Iris pigment epithelial cell (primary cell): ENCODE measurements at places on chromosomes 11 and 22.

DNA sequence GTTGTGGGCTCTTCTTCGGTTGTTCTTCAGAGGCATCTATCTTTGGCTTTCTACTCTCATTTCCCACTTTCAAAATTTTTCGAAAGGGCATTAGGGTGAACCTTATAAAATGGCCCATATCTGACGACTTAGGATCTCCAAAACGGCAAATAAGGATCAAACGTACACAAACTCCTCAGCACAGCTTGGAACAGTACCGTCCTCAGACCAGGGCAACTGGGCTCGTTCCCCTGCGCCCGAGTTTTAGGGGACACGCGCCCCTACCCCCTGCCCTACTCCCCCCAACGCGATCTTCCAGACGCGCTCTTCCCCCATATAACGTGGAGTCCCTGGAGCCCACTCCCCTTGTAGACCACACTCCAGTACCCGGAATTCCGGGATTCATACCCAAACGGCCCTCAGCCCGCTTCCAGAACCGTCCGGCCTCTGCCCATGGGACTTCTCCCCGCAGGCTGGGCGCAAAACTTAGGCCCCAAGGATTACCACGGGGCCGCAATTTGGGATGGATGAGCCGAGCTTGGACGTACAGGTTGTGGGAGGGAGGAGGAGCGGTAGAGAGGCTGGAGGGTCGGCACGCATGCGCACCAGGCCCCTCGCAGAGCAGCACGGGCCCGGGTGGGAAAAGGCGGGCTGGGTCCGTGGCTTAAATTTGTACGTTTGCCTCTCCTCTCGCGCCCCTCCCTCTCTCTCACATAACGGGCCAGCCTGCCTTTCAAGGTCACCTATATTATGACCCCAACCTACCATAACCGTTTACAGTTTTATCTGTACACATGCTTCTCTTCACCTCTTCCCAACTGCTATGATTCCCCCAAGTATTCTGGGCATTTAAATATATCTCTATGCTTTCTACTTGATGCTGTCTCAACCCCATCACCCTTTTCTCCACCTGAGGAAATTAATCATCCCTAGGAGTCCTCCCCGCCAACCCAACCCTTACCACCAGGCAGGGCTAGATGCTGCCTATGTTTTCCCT is 3.4 kb downstream of the CCDC89 start:
- DNase-seq, result peak; percentile 23

DNA sequence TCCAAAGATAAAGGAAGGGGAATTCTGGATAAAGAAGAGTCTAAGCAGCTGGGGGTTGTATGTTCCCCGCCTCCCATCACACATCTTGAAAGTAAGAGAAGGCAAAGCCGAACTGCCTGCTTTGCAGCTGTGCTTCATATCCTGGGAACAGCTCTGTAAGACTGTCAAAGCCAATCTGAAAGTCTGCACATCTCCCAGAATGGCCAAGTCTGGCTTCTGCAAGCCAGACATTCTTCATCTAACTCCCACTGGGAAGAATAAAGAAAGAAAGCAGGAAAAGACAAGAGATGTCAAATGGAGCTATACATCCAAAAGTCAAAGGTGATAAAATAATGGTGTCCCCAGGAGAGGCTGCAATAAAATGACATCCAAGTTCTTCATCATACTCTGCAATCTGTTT is 15.4 kb downstream of the MORC2 start:
- DNase-seq, result no peak

GRCh38 chr22:49016909-49017481 is 810.7 kb downstream of the BRD1 start:
- no peak for DNase-seq

DNA sequence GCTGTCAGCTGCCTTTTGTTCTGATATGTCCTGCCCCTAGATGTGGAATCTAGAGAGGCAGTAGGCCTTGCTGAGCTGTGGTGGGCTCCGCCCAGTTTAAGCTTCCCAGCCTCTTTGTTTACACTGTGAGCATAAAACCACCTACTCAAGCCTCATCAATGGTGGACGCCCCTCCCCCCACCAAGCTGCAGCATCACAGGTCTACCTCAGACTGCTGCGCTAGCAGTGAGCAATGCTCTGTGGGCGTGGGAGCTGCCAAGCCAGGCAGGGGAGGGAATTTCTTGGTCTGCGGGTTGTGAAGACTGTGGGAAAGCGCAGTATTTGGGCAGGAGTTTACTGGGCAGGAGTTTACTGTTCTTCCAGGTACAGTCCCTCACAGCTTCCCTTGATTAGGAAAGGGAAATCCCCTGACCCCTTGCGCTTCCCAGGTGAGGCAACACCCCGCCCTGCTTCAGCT is 98.5 kb downstream of the SMCO4 start:
- peak; percentile 12 for DNase-seq

GRCh38 chr11:926341-926916 is 759 bp downstream of the AP2A2 start:
- peak; percentile 69 for DNase-seq

DNA sequence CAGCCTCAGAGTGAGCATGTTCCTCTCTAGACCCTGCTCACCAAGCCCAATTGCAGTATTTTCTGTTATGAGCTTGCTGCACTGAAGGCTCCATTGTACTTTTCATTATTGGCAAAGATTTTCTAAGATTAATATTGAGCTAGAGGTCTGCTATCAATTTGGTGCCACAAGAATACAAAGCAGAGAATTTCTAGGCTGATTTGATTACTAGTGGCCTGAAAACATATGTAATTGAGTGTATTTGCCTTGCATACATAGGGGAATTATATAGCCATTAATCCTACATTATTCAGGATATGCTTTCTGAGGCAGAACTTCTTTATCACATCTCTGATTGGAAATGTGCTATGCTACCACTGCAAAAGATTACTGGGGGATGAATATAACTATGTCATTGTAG is 322.9 kb upstream of the ZC3H12C start:
- DNase-seq, result no peak

- no peak for DNase-seq
Measured at GRCh38 chr11:135073381-135073780, 661.3 kb upstream of the B3GAT1 start.

- no peak for DNase-seq
Measured at GRCh38 chr11:65398362-65398910, 12.0 kb downstream of the FRMD8 start.

DNA sequence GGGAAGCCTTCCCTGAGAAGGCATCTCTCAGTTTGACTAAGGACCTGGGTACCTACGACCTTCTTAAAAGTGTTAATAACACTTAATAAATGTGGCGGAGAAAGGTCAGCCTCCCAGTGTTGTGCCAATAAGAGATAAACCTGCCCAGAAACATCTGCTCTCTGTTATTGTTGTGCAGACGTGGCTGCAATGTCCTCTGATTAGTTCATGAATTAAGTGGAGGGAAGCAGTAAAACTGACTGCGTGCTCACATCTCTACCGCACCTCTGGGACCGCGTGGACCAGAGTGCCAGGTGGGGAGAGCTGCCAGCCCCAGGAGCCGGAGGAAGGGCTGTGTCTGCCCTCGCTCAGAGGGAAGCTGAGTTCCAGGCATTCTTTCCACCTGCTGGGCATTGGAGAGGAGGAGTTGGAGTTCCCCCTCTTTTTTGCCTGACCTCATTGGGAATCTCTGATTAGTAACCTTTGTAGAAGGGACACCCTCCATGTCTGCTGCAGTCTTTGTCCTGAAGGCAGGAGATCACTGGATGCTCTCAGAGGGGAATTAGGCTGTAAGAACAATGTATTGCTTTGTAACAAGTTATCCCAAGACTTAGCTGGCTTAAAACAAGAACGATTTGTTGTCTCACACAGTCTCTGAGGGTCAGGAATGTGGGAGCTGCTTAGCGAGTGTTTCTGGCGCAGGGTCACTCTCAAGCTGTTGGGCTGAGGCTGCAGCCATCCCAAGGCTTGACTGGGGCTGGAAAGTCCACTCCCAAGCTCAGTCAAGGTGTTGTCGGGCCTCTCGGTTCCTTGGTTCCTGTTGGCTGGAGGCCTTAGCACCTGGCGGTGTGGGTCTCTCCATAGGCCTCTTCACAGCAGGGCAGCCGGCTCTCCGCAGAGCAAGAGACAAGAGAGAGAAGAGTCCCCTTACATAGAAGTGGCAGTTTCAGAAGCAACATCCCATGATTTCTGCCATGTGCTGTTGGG is 247.6 kb upstream of the TBCEL start:
- DNase-seq, result no peak

- DNase-seq, result no peak
Measured at GRCh38 chr11:70019576-70020011, 58.5 kb upstream of the ANO1 start.

DNA sequence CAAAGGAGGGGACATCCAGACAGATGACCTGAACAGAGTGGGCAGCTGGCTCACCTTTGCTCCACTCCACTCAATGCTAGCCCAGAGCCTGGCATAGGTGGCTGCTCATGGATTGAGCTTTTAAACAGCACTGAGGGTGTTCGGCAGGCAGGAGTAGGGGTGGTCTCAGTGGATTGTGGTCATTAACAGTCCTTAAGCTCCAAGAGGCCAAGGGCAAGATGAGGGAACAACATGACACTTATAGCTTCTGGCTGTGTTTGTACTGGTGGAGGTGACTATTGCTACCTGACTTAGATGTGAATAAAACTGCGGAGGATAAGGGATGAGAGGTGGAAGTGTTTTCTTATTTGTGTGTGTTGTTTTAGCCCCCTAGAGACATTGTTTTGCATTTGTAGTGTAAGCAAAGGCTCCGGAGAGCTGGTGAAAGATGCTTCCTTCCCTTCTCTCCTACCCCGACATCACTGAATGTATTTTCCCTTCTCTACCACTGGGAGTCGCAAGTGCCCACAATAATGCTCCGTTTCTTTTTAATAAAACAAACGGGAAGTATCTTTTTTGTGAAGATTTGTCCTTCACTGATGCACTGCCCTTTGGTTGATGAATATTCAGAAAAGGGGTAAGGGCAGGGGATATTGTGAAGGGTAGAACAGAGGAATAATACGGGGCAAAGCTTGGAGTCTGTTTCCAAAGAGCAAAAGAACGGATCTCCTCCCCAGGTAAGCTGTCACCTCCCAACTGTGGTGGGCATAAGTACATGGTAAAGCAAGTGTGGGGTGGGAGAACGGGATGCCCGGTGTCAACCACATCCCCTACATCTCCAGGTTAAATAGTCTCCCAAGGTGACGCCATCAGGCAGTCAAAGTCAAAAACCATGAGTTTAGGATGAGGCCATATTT is 27.5 kb upstream of the MTNR1B start:
- peak; percentile 43 for DNase-seq

GRCh38 chr22:46851311-46851710 is 88.9 kb downstream of the TBC1D22A start:
- no peak for DNase-seq

DNA sequence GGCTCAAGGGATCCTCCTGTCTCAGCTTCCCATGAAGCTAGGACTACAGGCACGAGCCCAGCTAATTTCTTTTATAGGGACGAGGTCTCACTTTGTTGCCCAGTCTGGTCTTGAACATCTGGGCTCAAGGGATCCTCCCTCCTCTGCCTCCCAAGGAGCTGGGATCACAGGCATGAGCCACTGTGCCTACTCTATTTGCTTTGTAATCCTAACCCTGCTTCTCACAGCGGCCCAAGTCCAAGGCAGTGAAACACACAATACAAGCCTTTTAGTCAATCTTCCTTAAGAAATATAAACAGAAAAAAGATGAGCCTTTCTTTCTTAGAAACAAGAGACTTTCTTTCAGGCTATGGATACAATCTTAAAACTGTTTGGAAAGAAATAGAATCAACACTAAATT is 115.2 kb upstream of the SORL1-AS1 start:
- DNase-seq, result no peak

DNA sequence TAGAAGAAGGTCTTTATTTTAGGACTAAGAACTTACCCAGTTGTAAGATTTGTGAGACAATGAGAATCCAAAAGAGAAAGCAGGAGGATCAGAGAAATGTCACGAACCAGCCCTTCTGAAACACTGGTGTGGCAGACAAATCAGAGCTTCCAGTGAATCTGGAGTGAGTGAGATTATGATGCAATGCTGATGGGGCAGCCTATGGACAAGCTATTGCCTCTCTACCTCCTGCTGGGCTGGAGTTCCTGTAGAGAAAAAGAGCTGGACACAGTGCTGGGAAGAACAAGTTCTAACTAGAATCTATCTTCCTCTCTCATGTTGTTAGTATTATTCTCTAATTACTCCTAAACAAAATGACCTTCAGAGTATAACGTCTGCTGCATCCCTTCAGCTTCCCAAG is 12.0 kb upstream of the ANO3 start:
- peak; percentile 34 for DNase-seq

DNA sequence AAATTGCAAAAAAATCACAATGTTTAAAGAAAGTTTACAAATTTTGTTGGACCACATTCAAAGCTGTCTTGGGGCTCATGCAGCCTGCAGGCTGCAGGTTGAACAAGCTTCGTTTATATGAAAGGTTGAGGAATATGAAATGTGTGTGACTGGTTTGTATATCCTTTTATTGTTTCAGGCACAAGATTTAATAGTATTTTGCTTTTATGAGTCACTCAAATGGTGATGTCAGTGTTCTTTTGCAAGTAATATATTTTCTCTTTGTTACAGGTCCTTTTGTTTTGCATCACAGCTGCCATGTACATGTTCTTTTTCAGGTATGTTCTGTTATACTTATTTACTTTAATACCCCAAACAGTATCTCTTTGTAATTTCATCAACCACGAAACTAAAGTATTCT is 198.6 kb downstream of the TMEM135 start:
- peak; percentile 30 for DNase-seq

DNA sequence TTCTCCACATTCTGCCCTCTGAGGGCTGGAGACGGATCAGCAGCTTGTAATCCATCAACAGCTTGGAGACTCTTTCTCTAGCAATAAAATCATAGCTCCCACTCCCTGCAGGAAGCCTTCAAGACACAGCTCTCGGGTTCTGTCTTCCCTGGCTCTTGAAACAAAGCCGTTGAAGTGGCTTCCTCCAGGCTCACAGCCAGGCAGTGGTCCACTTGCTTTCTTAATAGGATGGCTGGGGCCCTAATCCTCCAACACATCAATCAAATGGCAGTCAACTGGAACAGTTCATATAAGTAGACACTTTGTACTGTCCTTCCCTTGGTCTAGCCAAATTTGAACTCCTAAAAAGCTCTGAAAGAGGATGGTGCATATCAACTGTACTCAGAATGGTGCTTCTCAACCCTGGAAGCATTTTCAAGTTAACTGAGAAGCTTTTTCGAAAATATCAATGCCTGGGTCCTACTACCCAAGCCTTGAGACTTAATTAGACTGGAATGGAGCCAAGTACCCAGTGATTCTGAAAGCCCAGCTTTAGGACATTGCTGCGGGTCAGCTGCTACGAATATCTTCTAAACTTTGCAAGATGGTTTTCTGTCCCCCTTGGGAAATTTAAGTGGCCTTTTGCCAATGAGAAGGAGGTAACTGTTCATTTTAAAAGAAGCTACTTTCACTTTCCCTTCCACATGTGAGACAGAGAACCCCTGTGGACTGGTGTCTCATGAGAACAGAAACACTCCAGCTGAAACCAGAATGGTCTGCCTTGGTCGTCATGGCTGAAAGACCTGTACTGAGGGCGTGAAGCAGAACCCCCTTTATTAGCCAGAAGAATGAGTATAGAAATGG is 74.7 kb downstream of the SC5D start:
- DNase-seq, result peak; percentile 9
